ENCODE measurements at places on chromosomes 11 and 22. TPM values are rescaled to one million over a fixed set of nuclear protein-coding genes. Genes with fewer than 3 reads are reported as not detected.

DNA sequence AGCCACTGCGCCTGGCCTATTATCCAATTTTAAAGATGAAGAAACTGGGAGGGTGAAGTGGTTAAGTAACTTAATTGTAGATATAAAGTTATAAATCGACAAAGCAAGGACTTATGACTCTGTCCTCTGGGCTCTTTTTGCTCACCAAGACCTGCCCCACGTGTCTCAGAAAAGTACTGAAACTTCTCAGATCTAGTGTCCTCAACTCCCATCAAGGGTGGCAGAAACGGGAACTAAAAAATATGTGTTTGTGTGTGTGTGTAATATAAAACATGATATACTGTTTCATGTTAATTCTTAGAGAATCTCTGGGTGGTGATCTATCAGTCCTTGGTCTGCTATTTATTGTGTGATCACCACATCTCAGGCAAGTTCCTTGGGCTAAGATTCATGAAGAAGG, 104.9 kb downstream of the GAB2 start:
- DNase-seq: no peak

DNA sequence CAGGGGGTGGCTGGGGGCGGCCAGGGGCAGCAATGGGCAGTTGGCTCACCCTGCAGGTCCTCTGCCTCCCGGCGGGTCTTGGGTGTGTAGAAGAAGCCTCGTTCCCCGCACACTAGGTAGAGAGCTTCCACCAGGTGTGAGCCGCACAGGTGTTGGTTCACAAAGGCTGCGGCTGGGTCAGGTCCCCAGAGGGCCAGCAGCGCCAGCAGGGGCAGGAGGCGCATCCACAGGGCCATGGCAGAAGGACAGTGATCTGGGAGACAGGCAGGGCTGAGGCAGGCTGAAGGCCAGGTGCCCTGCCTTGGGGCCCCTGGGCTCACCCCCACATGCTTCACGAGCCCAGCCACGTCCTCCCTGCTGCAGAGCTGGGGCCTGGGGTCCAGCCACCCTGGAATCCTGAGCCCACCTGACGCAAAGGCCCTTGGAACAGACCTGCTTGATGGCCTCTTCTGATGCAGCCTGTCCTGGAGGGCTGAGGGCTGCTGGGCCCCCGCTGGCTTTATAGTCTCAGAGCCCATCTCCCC, at the start of gene INS:
INS (minus strand) TSS at position 474 of the 524 bp plus-strand sequence; CDS start at position 236, 238 bp downstream.
- DNase-seq: no peak

- DNase-seq: no peak
These were observed 106.9 kb downstream of the CTNND1 start for GRCh38 chr11:57868491-57868890.

MRGPRX3 gene
- total RNA-seq: not detected

DNA sequence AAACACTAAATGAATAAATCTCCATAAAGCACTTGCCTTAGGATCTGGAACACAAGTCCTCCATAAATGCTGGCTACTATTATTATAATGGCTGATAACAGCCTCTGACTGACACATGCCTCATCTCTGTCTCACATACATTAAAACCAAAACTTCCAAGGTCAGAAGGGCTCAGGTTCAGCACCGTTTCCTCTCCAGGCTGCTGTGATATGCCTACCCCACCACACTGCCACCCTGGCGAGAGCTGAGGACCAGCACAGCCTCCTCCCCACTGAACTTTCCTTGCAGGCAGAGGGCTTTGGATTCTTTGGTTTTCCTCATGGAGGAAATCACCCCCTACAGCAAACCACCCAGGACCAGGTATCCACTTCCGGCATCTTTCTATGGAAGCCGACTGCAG, 112.8 kb downstream of the ABTB2 start:
- no peak for DNase-seq

GRCh38 chr11:126968915-126969314, 31.7 kb downstream of the KIRREL3 start:
- no peak for DNase-seq

- DNase-seq: no peak
These were observed 869.2 kb downstream of the TBC1D22A start for GRCh38 chr22:47631571-47632102.

SHISAL1 gene
- total RNA-seq: 3.5 TPM

DNA sequence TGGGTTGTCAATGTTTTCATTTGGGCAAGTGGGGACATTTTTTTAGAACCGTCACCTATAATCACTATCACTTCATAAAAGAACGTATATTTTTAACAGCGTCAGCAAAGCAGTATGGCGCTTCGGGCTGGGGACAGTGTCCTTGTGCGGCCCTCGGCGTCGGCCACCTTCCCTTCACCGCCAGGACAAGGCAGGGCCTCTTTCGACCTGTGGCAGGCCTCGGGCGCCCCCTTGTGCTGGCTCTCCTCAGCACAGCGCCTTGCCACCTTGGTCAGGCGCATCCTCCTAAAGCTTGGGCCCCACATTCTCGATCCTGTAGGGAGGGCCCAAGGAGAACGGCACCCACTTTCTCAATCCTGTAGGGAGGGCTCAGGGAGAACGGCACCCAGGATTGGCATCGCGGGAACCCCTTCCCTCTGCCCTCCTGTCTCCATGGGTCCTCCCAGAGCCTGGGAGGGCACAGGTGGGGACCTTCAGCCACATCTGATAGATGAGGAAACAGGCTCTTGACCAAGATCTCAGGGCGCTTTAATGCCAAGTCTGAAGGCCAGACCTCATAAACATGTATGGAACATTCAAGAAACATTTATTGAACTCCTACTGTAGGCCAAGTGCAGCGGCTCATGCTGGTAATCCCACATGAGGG, 11.5 kb upstream of the FADD start:
- DNase-seq: peak; percentile 49

- DNase-seq: peak; percentile 34
These were observed 11.0 kb downstream of the OSBPL5 start for GRCh38 chr11:3154001-3154599.

PIK3IP1 gene
- total RNA-seq: 32.4 TPM
